ENCODE measurements at places on chromosomes 5 and 9. TPM values are rescaled to one million over a fixed set of nuclear protein-coding genes. Genes with fewer than 3 reads are reported as not detected.

The CENPH gene
- polyA plus RNA-seq: 11.0 TPM

The CYSRT1 gene
- 0.75 TPM for polyA plus RNA-seq

The IRX1 gene
- polyA plus RNA-seq: 1.6 TPM

The SNCAIP gene
- 1.5 TPM for polyA plus RNA-seq

The RFX3 gene
- polyA plus RNA-seq: 0.80 TPM

The KIAA0825 gene
- 3.0 TPM for polyA plus RNA-seq

The GBGT1 gene
- polyA plus RNA-seq: 0.95 TPM

The FAM221B gene
- polyA plus RNA-seq: not detected

The FIBCD1 gene
- polyA plus RNA-seq: 23.7 TPM

The PGM5 gene
- polyA plus RNA-seq: not detected

The ANKRD34B gene
- polyA plus RNA-seq: not detected

The PARP8 gene
- polyA plus RNA-seq: 3.3 TPM

The DAB2IP gene
- 2.6 TPM for polyA plus RNA-seq

The BBLN gene
- 142 TPM for polyA plus RNA-seq

The ADAMTS6 gene
- 10.1 TPM for polyA plus RNA-seq

The NEUROG1 gene
- polyA plus RNA-seq: not detected

The ANKRD20A1 gene
- not detected for polyA plus RNA-seq

The SPINK6 gene
- polyA plus RNA-seq: not detected

The FYB1 gene
- 0.11 TPM for polyA plus RNA-seq

The CXCL14 gene
- polyA plus RNA-seq: 0.88 TPM

The CNTNAP3B gene
- polyA plus RNA-seq: not detected

The TSSK1B gene
- polyA plus RNA-seq: not detected

The SLC22A4 gene
- polyA plus RNA-seq: 24.0 TPM

The OR1J4 gene
- 0.42 TPM for polyA plus RNA-seq

The LEAP2 gene
- 0.67 TPM for polyA plus RNA-seq

The ARID3C gene
- not detected for polyA plus RNA-seq

The GRXCR2 gene
- polyA plus RNA-seq: not detected

The KCNT1 gene
- polyA plus RNA-seq: not detected

The CD180 gene
- polyA plus RNA-seq: not detected

The ZNF883 gene
- polyA plus RNA-seq: 7.6 TPM

The ST6GALNAC4 gene
- 40.1 TPM for polyA plus RNA-seq

The PLAA gene
- polyA plus RNA-seq: 27.8 TPM

The PCDHB6 gene
- polyA plus RNA-seq: 0.25 TPM

The CCL27 gene
- 0.50 TPM for polyA plus RNA-seq

The QRFP gene
- polyA plus RNA-seq: 0.18 TPM

The S1PR3 gene
- polyA plus RNA-seq: 11.8 TPM

The CTXN3 gene
- not detected for polyA plus RNA-seq

The DROSHA gene
- 27.4 TPM for polyA plus RNA-seq

The FBXL7 gene
- polyA plus RNA-seq: 2.6 TPM

The TMEM252 gene
- polyA plus RNA-seq: not detected

The GLDC gene
- 0.48 TPM for polyA plus RNA-seq

The BTNL3 gene
- polyA plus RNA-seq: not detected

The CAVIN4 gene
- polyA plus RNA-seq: 0.60 TPM

The OR1J2 gene
- 0.20 TPM for polyA plus RNA-seq

The RHOBTB3 gene
- polyA plus RNA-seq: 147 TPM

The CCNO gene
- 1.9 TPM for polyA plus RNA-seq

The CCDC192 gene
- polyA plus RNA-seq: 0.30 TPM

The TAF11L10 gene
- polyA plus RNA-seq: not detected

The SPINK7 gene
- not detected for polyA plus RNA-seq

The EFNA5 gene
- polyA plus RNA-seq: 0.64 TPM

The TRIM14 gene
- 7.8 TPM for polyA plus RNA-seq

The COL15A1 gene
- 8.8 TPM for polyA plus RNA-seq

The SPATA31E1 gene
- polyA plus RNA-seq: not detected

The CCIN gene
- polyA plus RNA-seq: 2.5 TPM

The CRHBP gene
- polyA plus RNA-seq: not detected

The PCDHGA2 gene
- polyA plus RNA-seq: 5.3 TPM

The SLC46A2 gene
- not detected for polyA plus RNA-seq

The SLC34A1 gene
- not detected for polyA plus RNA-seq

The CDKN2B-AS1 gene
- polyA plus RNA-seq: 0.61 TPM

All from GM23248 (cell line).